Left lobe of liver (tissue), 2 donors: ENCODE measurements at places on chromosomes 11 and 22.

DNA sequence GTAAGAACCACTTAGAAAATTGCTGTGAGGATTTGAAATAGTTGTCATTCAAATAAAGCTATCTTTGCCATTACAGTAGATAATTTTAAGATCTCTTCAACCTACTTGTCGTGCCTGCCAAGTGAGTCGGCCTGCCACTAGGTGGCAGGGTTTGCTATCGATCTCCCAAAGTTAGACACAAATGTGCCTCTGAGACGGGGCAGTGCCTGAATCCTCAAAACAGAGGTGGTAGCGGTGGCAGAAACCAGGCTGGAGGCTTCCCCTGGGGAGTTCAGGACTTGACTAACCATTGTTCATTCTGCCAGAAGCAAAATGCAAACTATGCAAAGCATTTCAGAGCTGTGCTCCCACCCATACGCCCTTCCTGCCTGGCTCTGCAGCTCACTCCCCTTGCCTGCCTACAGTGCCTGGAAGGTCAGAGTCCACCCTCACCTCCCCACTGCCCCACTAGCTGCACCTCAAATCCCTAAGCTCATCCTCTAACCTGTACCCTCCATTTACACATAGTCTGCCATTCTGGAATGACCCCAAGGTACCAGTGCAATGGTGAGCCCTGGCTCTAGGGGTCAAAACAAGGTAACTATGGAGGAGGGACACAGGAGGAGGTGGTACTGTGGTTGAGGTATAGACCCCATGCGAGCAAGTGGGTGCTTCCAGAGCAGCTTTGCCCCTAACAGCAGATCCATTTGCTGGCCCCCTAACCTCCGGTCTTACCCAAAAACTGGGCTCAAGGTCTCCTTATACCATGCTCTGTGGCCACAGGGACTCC, 82.1 kb downstream of the C11orf58 start:
- peak; percentile 77 for DNase-seq

DNA sequence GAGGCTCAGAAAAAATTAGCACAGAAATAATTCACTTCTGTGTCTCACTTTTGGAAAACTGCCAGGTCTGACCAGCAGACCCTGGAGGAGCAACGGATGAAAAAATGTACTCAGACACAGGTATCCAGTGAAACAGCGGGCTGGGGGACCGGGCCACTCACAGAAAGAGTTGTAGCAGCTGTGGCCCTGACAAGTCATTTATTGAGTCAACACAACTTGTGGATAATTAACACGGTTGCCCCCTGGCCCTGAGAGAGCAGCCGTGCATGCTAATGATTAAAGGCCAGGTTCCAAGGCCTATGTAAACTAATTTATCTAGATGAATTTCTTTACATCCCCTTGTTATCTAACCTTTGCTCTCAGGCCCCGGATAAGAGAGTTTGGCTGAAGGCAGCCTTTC, 131.3 kb downstream of the AASDHPPT start:
- DNase-seq = no peak

- DNase-seq = no peak
Measured at GRCh38 chr11:36090356-36091109, 146.7 kb downstream of the LDLRAD3 start.

DNA sequence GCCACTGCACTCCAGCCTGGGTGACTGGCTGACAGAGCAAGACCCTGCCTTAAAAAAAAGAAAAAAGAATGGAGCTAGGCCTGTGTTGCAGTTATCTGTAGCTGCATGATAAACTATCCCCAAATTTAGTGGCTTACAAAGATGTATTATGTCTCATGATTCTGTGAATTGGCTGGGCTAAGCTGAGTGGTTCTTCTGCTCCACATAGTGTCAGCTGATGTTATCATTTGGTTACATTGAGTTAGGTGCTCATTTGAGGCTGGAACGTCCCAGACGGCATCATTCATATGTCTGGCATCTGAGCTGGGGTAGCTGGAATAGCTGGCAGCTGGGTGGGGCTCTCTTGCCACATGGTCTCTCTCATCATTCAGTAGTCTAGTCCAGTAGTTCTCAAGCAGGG, 8.2 kb upstream of the ASCC2 start:
- no peak for DNase-seq

DNA sequence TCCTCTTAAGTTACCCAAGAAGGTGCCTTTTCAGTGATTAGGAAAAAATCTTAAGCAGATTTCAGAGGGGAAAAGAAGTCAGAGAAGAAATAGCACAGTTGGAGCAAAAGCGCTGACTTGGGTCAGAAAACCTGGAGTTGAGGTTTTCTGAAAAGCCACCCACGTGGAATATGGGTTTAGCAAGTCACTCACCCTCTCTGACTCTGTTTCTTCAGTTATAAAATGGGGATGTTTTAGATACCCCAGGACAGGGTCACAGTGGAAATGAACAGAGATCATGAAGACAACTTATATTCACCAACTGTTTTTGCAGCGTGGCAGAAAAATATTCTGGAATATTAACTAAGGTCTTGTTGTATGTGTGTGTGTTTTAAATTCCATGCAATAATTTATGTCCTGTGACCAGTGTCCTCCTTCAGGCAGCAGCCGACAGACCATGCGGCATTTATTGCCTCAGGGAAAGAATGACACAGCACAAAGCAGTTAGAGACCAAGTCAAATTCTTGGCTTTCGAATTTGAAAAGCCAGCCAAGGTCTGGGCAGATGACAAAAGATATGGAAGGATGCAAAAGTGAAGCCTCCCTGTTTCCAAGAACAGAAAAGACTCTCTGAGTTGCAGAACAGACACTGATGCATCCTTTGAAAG, 119.9 kb downstream of the MIAT start:
- no peak for DNase-seq

- DNase-seq = no peak
Measured at GRCh38 chr11:9330387-9331384, 16.3 kb upstream of the TMEM41B start.

GRCh38 chr11:1784761-1785650, 21.3 kb upstream of the CTSD start:
- DNase-seq = no peak
